Neural progenitor cell (in vitro differentiated cells): ENCODE measurements at places on chromosomes 2 and 18.

GRCh38 chr18:63229971-63230370 lies 89.6 kb downstream of the BCL2 start:
- no peak for DNase-seq

- DNase-seq, result no peak
Measured at GRCh38 chr2:168157926-168158325, 89.5 kb downstream of the STK39 start.

DNA sequence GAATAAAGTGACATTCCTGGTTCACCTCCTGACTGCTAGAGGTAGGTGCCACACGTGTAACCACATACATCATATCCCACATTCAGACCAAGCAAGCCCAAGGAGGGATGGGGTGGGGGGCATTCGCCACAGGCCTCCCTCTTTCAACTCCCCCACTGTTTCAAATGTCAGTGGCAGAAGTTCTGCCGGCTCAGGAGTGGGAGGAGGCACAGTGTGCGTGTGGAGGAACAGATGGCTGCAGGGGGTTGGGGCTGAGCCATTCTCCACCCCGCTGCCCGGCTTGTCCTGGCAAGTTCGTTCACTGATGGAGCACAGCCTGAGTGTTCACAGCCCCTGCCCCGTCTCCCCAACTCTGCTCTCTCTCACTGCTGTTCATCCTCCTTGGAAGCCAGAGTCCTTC lies 75.4 kb upstream of the TANC1 start:
- no peak for DNase-seq

- no peak for DNase-seq
Measured at GRCh38 chr2:189014449-189015138, 40.4 kb downstream of the COL3A1 start.

DNA sequence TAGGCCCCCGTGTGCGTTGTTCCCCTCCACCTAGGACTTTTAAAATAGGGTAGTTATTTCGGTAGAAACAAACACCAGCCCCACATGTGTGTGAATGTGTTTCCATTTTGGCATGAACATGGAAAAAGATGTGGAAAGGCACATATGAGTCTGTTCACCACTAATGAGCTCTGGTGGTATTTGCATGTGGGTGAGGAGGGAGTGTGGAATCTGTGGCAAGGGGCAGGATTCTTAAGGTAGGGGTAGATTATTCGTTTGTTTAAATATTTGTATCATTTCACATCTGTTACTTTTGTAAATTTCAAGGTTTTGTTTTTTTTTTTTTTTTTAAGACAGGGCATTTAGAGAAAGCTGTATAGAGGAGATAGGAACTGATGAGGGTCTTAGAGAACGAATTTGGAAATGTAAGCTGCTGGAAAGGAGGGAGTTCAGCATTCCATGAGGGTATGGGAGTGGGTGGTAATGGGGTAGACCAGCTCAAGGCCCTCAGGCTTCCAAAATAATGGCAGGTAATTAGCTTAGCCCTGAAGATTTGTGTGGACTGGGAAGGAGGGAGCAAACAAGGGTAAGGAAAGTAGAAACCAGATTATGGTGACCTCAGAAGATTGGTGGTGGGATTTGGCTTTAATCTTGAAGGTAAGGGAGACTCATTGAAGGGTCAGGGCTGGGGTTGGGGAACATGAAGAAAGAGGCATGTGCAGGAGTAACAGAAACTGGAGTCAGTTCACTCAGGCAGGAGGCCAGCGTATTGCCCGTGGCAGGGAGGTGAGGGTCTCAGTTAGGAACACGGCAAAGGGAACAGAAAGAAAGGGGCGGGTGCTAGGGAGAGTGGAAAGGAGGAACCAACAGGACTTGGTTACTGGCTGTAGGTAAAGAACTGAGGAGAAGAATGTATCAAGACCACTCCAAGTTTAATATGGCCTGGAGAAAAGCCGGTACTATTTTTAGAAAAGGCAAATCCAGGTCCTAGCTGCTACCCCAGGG lies 123.6 kb downstream of the PLB1 start:
- no peak for DNase-seq

GRCh38 chr2:119323459-119323858 lies 43.2 kb downstream of the C2orf76 start:
- no peak for DNase-seq

- no peak for DNase-seq
Measured at GRCh38 chr2:189848276-189848675, 64.0 kb downstream of the PMS1 start.

GRCh38 chr2:28976584-28976983 lies 4.5 kb upstream of the TOGARAM2 start:
- DNase-seq, result no peak

DNA sequence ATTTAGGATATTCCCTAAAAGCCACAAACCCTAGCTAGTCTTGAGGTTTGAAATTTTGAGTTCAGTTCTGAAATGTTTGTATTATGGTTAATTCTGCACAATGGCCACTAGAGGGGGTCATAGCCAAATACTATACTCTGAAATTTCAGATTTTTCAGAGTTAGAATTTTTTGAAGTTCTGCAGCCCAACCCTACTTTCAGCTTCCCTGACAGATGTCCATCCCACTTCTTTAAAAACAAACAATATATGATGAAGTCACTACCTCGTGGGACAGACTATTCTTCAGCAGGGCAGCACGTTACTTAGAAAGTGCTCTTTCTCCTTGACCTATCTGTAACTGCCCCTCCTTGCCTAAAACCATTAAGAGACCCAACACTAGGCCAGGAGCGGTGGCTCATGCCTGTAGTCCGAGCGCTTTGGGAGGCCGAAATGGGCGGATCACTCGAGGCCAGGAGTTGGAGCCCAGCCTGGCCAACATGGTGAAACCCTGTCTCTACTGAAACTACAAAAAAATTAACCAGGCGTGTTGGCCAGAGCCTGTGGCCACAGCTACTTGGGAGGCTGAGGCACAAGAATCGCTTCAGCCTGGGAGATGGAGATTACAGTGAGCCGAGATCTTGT lies 48.2 kb upstream of the PAPOLG start:
- peak; percentile 60 for DNase-seq

GRCh38 chr2:705971-706511 lies 28.8 kb upstream of the TMEM18 start:
- no peak for DNase-seq

DNA sequence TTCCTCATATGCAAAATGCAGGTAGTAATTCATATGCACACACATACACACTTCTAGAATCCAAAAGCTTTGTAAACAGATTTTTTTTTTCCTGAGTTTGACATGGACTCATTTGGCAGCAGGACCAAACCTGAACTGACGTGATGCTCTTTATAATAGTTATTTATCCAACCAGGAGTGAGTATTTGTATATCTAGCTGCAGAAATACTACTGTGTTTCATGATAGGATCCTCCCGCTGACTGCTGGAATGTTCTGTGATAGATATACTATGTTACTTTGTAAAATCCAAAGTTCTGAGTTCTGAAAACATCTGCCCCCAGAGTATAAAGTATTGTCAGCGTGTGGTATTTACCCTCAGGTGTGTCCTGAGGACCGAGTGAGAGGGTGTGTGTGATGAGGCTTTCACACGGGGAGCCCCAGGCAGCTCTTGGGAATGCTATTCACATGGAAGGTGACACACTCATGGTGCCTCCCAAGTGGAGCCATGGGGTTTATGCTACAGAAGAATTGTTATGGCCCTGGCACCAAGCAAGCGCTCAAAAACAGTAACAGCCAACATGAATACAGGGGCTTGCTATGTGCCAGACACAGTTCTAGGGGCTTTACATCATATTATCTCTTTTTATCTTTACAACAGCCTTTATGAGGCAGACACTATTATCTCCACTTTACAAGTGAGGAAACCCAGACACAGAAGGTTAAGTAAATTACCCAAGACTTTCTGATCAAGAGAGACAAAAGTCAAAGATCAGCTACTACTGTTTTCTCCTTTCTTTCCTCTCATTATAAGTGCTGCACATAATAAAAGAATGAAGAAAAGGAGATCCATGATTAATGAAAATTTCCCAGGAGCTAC lies 16.7 kb upstream of the TXNDC2 start:
- no peak for DNase-seq

- DNase-seq, result no peak
Measured at GRCh38 chr2:84963692-84964405, 7.1 kb upstream of the KCMF1 start.

DNA sequence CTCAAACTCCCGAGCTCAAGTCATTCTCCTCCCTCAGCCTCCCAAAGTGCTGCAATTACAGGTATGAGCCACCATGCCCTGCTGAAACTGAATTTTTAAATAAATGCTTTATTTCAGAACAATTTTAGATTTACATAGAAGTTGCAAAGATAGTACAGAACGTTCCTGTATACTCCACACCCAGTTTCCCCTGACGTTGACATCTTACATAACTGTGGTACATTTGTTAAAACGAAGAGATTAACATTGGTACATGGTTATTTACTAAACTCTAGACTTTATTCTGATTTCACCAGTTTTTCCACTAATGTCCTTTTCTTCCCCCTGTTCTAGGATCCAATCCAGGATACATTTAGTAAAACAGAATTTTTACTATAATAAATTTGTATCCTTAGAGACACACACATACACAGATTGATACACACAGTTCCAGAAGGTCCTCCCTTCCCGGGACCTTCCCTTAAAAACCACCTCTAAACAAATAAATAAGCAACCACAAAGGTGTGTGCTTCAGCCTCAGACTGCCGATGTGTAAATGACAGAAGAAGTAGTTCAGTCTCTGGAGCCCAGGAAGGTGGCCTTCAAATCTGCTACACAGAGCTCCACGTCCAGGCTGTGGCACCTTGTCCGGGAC lies 6.9 kb downstream of the NEU2 start:
- no peak for DNase-seq

- DNase-seq, result no peak
Measured at GRCh38 chr2:237862528-237862895, 3.1 kb downstream of the RAMP1 start.

DNA sequence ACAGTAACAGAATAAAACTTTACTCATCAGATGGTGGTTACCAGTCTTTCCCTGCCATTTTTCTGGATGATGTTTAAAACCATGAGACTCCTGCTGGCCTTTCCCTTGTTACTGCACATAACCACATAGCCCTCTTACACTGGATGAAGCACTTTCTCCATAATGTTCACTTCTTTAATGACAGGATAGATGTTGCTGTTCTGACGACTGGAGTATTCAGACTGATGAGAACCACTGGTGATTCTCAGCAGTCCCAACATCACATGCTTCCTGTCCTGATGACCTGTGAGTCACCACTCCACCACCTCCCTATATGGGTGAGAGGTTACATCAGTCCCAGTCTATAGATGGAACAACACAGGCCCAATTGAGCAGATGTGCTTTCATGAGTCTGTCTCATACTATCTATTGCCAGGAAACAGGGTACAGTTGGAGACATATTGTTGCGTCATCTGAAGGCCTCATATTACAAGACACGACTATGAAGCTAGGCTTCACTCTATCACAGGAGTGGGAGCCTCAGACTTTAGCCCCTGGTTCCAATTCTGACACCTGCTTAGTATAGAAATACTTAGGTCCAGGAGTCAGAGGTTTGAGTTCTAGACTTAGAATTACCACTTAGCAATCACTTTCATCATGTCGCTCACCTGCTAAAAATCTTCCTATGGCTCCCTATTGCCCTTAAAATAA lies 145.7 kb upstream of the KLF7 start:
- no peak for DNase-seq

- no peak for DNase-seq
Measured at GRCh38 chr2:10410823-10411437, 37.2 kb downstream of the ODC1 start.

GRCh38 chr2:206457188-206457634 lies 13.9 kb downstream of the ADAM23 start:
- no peak for DNase-seq

DNA sequence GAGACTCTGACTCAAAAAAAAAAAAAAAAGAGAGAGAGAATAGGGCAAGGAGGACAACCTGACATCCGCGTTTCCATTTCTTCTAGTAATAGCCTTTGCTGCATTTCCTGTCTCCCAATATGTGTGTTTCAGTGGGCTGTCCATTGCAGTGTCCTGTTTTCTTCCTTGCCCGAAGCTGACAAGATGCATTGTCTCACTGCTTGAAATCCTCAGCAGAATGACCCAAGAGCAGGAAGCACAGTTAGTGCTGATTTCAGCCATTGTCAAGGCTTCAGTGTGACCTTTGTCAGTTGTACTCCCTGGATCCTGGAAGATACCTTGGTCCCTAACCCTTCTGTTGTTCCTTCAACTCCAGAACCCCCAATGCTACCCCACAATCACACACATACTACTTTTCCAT lies 71.2 kb downstream of the SLC16A14 start:
- DNase-seq, result no peak

DNA sequence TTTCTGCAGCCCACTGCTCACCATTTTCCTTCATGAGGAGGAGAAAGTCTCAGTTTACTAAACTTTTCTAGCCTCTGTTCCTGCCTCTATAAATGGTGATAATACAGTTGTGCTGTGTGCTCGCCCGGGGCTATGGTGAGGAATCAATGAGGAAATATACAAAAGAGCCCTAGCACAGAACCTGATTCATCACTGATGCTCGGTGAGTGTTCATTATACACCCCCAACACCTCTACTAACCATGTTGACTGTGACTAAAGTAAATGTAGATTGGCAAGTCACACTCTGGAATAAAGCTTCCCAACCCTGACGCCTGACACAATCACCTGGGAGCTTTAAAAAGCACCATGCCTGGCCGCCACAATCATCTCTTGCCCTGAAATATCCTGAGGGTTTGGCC lies 118.8 kb upstream of the CYP1B1 start:
- DNase-seq, result no peak

- no peak for DNase-seq
Measured at GRCh38 chr2:65021709-65022108, 32.5 kb downstream of the SLC1A4 start.

- peak; percentile 13 for DNase-seq
Measured at GRCh38 chr18:46755315-46756024, 1.4 kb downstream of the ST8SIA5 start.

GRCh38 chr2:95106081-95106480 lies 15.5 kb downstream of the MRPS5 start:
- DNase-seq, result no peak
